Hippocampal formation (tissue), 2 donors: ENCODE measurements at places on chromosomes 11 and 22.

DNA sequence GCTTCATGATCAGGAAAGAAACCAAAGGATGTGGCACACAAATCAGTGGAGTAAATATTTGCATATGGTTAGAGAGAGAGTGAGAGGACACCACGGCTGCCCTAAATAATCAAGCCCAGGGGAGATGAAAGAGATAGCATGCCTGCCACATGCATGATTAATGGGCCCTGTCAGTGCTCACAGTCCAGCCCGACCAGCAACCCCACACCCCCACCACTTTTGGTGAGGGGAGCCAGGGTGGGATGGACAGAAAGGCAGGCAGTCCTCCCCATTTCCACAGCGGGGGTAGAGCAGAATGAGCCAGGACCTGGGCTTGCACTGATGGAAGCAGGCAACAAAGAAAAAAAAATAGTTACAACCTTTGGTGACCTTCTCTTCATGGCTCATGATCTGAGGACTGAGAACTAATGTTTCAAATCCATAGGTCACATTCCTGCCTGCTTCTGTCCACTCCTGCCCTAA, 545.0 kb downstream of the ETS1 start:
- DNase-seq, result no peak

GRCh38 chr11:116862185-116862584, 24.8 kb upstream of the APOA1 start:
- DNase-seq, result no peak

- DNase-seq, result no peak
These were observed 52.8 kb downstream of the MN1 start for GRCh38 chr22:27748751-27749191.

- peak; percentile 4 for DNase-seq
These were observed 16.3 kb downstream of the CRYBB2 start for GRCh38 chr22:25235547-25236290.

DNA sequence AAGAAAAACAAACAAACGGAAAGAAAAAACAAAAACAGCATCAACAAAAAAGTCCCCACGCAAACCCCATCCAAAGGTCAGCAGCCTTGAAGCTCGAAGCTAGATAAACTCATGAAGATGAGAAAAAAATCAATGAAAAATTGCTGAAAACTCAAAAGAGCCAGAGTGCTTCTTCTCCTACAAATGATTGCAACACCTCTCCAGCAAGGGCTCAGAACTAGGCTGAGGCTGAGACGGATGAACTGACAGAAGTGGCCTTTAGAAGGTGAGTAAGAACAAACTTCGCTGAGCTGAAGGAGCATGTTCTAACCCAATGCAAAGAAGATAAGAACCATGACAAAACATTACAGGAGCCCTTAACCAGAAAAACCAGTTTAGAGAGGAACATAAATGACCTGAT, 18.4 kb upstream of the FTH1 start:
- no peak for DNase-seq

- no peak for DNase-seq
These were observed 547 bp downstream of the UVRAG start for GRCh38 chr11:75815345-75816168.

DNA sequence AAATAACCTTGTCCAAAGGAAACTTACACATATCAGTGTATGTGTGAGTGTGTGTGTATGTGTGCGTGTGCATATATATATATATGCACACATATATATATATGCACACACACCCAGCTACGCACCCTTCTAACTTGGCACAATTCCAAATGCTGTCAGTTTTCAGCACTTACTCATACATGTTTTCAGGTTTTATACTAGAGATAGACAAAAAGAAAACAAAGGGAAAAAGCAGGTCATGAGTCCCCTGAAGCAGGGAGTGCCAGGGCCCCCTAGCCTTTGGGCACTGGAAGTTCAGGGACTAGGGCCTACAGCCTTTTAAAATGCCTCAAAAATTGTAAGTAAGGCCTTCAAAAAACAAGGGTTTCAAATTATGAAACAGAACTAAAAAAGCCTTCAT, 265.4 kb downstream of the CADM1 start:
- no peak for DNase-seq

DNA sequence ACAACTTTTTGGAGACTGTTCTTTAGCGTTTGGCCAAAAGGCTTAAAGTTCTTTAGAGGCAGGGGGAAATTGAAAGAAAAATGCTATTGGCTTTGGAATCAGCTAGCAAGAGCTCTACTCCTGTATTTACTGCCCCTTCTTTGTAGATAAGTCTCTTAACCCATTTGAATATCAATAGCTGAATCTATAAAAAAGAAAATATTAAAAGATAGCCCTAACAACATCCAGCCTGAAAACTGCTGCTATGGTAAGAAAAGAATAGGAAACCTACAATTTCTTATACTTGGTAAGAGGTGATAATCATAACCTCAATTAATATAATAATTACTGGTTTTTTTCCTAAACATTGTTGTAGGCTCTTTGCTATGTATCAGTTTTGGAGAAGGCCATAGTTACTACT, at the start of gene OR5B12:
OR5B12 (minus strand) TSS at position 101 of the 400 bp plus-strand sequence. CDS start 2,085 bp downstream, outside the sequence.
- DNase-seq, result no peak

DNA sequence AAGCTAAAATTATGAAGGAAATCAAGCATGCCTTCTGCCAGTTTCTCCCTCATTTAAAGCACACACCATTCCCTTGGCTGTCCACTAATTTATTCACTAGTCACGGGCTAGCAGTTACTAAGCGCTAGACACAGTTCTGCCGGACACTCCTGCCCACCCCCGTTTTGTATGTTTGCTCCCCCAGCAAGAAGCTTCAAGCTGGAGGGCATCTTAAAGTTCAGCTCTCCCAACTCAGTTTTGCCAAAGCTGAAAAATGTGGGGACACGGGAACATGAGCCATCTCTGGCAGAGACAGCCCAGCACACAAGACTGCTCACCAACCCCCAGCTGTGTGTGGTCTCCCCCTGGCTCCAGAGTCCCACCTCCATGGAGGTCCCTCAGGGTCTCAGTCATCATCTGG, 263.6 kb downstream of the BRD1 start:
- DNase-seq, result no peak

DNA sequence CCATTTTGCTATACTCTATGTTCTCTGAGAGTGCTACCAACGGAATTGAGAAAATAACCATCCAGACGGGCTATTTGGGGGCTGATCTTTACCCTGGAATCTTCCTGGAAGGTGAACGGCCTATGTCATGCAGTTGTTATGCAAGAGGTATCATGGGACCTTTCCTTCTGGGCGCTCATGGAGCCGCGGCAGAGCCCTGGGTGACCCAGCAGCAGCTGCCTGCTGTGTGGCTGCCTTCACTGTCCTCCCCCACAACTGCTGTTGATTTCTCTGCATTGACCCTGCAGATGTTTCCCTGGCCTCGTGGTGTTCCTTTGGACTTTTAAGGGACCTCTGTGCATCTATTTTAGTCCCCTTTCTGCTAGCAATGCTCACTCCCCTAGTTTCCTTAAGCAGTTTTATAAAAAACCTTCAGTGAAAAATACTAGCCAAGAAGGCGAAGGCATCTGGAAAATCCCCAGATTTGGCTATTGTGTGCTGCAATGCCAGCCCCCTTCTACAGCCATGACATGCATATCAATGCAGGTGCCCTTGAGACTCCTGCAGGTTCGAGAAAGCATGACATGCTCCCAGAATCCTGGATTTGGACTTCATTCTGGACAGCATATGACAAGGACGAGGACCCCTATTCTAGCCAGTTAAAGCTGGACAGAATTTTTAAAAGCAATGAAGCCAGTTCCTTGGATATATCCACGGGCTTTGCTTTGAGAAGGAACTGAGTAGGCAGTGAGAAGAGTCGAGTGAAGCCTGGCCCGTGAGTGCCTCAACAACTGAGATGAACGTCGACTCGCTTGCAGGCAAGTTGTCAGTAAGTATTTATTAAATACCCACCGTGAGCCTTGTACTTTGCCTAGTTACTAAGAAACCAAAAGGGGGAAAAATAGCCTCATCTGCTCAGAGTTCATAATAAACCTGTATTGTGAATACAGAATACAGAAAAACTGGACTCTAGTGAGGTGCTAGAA, at the start of gene SLC25A18:
SLC25A18 (plus strand) TSS at position 593 of the 965 bp plus-strand sequence. CDS start 16,447 bp downstream, outside the sequence.
- DNase-seq, result peak; percentile 51

DNA sequence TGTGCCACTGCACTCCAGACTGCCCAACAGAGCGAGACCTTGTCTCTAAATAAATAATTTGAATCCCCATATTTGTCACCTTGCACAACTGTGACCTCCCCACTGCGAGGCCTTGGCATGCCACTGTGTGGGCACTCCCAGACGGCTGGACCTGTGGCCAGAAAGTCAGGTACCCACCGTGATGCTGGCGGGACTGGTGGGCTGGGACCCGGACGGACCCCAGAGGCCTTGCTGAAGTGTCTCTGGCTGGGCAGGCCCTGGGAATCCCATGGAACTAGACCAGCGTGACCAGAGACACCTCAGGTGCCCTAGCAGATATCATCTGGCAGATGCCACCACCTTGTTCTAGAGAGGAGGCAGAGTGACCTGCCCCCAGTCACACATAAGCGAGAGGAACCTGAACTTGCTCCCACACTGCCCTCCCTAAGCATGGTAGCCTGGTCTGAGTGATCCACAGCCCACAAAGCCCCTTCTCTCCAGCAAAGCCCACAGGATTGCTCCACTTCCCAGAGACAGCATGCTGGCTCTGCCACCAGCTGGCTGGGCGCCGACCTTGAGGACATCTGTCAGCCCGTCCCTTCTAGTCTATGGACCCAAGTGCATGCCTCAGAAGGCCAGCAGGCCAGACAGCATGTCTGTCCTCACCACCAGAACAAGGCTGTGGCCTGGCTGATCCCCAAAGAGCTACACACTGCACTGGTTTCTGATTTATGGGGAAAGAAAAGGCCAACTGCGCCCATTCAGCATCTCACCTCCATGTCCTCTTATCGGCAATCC, 9.5 kb downstream of the MACROD1 start:
- peak; percentile 29 for DNase-seq

- DNase-seq, result no peak
These were observed 94.9 kb upstream of the SEPTIN5 start for GRCh38 chr22:19619144-19620009.

- no peak for DNase-seq
These were observed at the start of gene SLC7A4 for GRCh38 chr22:21032037-21032867. TSS of gene SLC7A4 (minus strand) at chr22:21032561. CDS start at chr22:21031812, 749 bp downstream.

DNA sequence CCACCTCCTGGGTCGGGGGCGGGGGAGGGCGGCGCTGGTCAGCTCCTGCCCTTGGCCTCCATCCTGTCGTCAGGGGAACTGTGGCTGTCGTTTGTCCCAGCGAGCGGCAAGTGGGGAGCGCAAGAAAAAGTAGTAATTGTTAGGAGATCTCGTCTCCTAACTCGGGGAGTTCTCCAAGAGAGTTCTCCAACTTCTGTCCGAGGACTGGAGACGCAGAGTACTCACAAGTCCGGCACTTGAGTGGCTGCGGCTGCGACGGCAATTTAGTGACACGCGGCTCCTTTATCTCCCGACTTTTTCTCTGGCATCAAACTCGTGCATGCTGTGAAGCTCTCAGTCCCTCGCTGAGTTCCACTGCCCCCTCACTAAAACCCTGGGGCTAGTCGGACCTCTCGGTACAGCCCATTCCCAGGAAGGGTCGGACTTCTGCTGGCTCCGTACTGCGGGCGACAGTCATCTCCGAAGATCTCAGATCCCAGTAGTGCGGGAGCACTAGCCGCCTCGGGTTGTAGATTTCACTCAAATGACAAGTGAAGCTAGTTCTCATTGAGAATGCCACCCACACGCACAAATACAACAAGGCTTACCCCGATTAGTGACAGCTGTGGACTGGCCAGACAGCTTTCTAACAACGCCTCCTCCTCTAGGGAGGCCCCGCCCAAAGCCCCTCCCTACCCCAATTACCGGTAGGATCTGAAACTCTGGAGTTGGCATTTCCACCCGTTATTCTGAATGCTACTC, at the start of gene PGR:
PGR (minus strand) TSS at position 611 of the 741 bp plus-strand sequence. CDS start 743 bp downstream, outside the sequence.
- no peak for DNase-seq

DNA sequence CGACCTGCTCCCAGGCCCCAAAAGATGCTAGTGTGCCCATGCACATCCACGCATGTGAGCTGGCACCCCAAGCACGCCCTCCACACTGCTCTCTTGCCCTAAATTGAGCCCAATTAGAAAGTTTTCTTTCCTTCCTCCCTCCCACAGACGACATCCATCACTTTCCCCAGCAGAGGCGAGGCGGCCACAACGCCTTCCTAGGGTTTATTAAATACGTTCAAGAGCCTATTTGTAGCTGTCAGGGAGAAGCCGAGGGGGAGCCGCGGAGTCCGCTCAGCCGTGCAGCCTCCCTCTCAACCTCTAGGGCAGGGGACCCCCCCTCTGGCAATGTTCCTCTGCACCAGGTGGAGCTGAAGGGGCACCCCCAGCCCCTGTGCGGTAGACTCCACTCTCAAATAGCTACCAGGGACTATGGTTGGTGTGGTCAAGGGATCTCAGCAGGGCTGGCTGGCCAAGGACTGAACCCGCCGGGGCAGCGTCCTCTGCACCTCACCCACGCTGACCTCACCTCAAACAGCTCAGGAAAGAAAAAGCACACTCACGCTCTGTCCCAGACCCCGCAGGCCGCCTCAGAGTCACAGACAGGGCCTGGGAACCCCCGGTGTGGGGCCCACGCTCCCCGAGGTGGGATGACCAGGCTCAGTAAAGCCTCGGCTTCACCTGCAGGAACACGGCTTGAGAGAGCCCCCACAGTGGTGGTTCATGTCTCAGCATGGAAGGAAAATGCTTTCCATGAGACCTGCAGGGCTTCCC, 152.4 kb downstream of the DSCAML1 start:
- no peak for DNase-seq

DNA sequence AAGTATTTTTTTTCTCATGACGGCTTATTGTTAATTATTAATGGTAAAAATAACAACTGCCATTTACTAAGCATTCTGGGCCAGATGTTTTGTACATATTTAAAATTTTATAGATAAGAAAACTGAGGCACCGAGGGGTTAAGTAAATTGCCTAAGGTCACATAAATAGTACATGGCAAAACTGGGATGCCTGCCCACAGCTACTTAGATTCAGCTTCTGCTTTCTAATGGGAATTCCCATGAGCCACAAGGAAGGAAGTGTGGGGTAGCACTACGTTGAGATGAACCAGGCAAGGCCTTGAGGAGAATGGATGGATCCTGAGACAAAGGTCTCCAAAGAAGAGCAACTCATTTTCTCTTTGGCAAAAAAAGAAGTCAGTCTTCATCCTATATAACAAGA, 11.9 kb upstream of the PHF21A start:
- DNase-seq, result no peak
